Activated CD4-positive, alpha-beta T cell treated with anti-CD3 and anti-CD28 coated beads, Interleukin-2, amount 10 ng/mL, durations not matched to agents 7 days and 5 days (primary cell): ENCODE measurements at places on chromosomes 3 and 15. TPM values are rescaled to one million over a fixed set of nuclear protein-coding genes. Genes with fewer than 3 reads are reported as not detected.

DNA sequence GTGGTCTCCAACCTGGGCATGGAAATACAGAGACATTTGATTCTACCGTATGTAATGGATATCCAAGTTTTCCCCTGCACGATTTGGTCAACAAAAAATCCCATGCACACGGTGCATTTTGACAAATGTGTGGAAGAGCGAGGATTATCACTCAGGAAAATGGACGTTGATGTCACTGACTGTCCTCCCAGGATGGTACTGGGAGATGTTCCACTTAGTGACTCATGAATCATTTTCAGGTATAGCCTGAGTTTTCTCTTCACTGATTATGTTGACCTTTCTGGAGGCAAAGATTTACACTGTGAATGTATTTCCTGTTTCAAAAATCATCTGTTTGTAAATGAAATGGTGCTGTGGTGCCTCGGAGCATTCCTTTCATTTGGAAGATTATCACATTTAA lies 596.7 kb upstream of the ADAMTS9 start:
- H3K27me3 ChIP-seq, result no peaks in the 10 kb centered on the region
- DNase-seq, result no peak
- no peaks in the 10 kb centered on the region for H3K4me1 ChIP-seq
- no peak overlapping the region for H3K4me3 ChIP-seq
- H3K27ac ChIP-seq, result no peak overlapping the region
- H3K36me3 ChIP-seq, result no peaks in the 10 kb centered on the region

GRCh38 chr3:171525437-171525836 lies 65.2 kb upstream of the TNIK start:
- H3K4me1 ChIP-seq, result peaks cover 7% of the 10 kb centered on the region
- no peaks in the 10 kb centered on the region for H3K36me3 ChIP-seq
- no peak overlapping the region for H3K4me3 ChIP-seq
- no peak for DNase-seq

DNA sequence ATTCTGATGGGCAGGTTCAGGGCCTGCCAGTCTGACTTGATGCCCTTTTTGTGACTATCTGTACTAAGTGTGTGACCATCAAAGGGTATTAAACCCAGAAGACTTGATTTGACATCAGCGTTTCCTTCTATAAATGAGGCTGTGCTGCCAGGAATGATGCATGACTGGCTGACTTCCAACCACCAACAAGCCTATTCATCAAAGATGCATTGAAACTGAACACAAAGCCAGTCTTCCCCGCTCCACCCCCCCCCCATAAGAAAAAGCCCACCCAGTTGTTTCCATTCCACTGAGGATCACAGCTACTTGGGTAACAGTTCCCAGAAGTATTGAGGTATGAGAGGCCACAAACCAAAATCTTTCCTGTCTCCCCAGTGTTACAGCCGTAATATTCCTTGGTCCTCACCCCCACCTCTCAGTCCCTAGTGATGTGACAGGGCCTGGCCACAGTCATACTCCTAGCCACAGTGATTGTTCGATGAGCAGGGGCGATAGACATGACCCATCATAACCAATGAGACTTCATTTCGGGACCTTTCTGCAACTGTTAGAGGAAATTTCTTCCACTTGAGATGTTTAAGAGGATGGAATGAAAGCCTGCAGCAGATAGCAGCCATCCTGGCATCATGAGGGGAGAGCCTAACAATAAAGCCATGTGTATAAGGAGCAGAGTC lies 22.6 kb downstream of the SH3BP5 start:
- H3K4me3 ChIP-seq, result no peak overlapping the region
- no peak for DNase-seq
- peaks cover 63% of the 10 kb centered on the region for H3K4me1 ChIP-seq
- peak overlapping the region; percentile 82 for H3K27ac ChIP-seq
- no peaks in the 10 kb centered on the region for H3K27me3 ChIP-seq

DNA sequence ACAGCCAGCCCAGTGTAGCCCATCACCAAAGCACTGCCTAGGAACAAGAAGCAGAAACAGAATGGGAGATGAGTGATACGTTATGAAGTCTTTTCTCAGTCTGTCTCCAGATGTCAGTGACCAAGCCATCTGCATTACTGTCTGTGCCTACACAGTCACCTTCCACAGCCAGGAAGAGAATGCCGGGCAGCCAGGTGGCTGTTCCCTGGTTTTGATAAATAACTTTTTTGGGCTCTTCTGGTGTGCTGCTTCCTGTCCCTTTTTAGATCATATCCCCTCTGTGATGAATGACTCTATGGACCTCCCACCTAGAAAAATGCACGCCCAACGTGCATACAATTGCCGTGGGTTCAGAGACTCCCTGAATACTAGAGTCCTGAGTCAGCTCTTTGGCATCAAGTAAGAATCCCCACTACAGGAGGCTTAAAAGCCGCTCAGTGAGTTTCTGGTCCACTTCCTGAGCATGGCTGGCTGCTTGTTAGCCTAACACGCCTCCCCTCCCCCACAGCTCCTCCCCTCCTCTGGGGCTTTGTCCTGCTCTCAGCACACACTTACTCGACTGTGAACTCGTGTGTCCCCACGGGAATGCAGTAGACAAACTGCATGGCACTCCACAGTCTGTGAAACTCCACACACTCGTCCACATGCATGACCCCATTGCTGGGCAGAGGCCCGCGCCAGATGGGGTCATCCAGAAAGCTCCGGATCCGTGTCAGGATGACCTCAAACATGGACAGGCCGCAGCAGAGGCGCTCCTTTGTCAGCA lies 34.7 kb downstream of the NIPA2 start:
- no peaks in the 10 kb centered on the region for H3K4me1 ChIP-seq
- H3K4me3 ChIP-seq, result no peak overlapping the region
- DNase-seq, result no peak

- peak; percentile 43 for DNase-seq
- H3K4me3 ChIP-seq, result peak overlapping the region; percentile 87
- peaks cover 49% of the 10 kb centered on the region for H3K4me1 ChIP-seq
- H3K36me3 ChIP-seq, result peaks cover 38% of the 10 kb centered on the region
- H3K27ac ChIP-seq, result peak overlapping the region; percentile 95
- no peaks in the 10 kb centered on the region for H3K27me3 ChIP-seq
Observed at GRCh38 chr3:49020330-49021212, 1.4 kb upstream of the NDUFAF3 start.

GRCh38 chr3:8727605-8728512 lies 5.7 kb upstream of the CAV3 start:
- H3K27me3 ChIP-seq, result peaks cover 3% of the 10 kb centered on the region
- no peak overlapping the region for H3K27ac ChIP-seq
- H3K4me1 ChIP-seq, result no peaks in the 10 kb centered on the region
- no peak for DNase-seq

DNA sequence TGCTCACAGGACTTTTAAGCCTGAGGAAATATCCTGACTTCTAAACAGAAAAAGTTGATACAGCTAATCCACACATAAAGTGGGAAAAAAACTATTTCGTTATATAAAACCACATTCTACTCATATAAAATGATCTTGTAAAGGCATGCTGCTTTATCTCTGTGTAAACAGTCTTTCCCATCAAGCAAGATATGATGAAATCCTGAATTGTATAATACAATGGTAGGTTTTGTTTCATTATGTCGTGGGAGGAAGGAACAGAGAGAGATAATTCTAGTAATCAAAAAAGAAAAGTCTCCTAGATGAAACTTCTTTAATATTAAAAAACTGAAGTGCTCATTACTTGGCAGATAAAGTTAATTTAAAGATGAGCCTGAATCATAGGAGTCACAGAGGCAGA lies 92.6 kb upstream of the SNTN start:
- no peak overlapping the region for H3K27ac ChIP-seq
- DNase-seq, result no peak

DNA sequence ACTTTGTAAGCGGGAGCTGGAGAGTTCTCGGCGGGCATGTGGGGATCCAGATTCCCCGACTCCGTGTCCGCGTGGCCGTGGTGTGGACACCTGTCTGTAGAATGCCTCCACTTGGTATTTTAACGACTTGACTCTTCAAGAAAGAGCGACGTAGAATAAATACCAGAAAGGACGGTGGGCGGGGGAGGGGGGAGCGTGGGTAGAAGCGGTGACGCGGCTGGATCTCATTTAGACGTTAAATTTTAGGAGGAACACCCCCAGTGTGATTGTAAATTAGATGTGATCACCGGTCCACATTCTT lies 620 bp upstream of the PYGO1 start:
- H3K27ac ChIP-seq, result no peak overlapping the region
- H3K4me1 ChIP-seq, result peaks cover 3% of the 10 kb centered on the region
- H3K27me3 ChIP-seq, result peaks cover 36% of the 10 kb centered on the region
- H3K36me3 ChIP-seq, result peaks cover 2% of the 10 kb centered on the region

DNA sequence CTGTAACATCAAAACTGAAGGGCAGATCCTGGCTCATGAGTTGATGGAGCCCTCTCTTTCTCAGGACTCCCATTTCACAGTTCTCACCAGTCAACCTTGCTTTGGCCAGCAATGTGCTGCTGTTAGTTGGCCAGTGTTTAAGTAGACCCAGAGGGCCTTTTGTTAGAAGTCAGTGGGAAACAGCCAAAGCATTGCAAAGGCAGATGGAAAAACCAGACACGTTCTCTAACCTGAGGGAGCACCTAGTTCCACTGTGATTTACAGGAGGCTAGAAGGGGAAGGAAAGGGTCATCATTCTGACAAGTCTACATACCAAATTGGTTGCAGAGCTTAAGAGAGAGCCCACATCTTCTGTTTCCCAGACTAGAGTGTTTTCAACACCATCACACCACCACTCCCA lies 196.4 kb downstream of the OPA1 start:
- no peak overlapping the region for H3K27ac ChIP-seq
- no peak overlapping the region for H3K4me3 ChIP-seq
- no peaks in the 10 kb centered on the region for H3K36me3 ChIP-seq
- peaks cover 18% of the 10 kb centered on the region for H3K27me3 ChIP-seq
- peaks cover 4% of the 10 kb centered on the region for H3K4me1 ChIP-seq

The ACY1 gene
- 16.5 TPM for total RNA-seq

The CRYBG3 gene
- 5.3 TPM for total RNA-seq

The GOLGA8T gene
- total RNA-seq, result not detected

The PRSS50 gene
- total RNA-seq, result not detected

The CNTN3 gene
- not detected for total RNA-seq

The SEC11A gene
- total RNA-seq, result 119 TPM
